Activated gamma-delta T cell treated with anti-CD3 and anti-CD28 coated beads, Interleukin-2, amount 50 U/mL, for 16 hours (primary cell): ENCODE measurements at places on chromosomes 12 and 14.

GRCh38 chr14:74963178-74963704 is 7.8 kb upstream of the PGF start:
- DNase-seq, result no peak

- DNase-seq, result no peak
Measured at GRCh38 chr14:90979515-90979914, 80.9 kb downstream of the RPS6KA5 start.

DNA sequence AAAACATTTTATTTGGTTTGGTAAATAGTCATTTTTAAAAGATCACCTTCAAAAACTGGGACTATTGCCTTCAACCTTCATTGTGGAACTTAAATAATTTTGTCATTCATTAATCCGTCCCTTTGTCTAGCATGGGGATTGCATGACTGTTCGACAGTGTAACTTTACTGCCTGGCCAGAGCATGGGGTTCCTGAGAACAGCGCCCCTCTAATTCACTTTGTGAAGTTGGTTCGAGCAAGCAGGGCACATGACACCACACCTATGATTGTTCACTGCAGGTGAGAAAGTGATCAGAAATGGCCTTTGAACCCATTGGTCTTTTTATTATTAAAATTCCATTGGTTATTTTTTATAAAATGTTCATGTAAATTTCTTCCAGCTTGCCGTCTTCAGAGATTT is 37.2 kb upstream of the MYF6 start:
- DNase-seq, result no peak

DNA sequence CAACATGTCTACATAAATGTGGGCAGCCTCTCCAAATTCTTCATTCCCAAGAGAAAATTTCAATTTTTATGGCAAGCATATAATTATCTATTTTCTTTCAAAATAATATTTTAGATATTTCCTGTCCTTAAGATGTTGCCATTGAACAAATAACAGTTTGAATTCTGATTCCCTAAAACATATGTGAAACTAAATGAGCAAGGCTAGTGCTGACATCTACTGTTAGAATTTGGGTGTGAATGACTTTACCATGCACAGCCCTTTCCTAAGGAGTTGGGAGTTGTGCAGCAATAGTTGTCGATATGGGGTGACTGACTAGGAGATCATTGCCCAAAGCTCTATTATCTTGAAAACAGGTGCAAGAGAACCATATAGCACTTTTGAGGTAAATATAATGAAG is 108.2 kb upstream of the SLC38A4 start:
- DNase-seq, result no peak

DNA sequence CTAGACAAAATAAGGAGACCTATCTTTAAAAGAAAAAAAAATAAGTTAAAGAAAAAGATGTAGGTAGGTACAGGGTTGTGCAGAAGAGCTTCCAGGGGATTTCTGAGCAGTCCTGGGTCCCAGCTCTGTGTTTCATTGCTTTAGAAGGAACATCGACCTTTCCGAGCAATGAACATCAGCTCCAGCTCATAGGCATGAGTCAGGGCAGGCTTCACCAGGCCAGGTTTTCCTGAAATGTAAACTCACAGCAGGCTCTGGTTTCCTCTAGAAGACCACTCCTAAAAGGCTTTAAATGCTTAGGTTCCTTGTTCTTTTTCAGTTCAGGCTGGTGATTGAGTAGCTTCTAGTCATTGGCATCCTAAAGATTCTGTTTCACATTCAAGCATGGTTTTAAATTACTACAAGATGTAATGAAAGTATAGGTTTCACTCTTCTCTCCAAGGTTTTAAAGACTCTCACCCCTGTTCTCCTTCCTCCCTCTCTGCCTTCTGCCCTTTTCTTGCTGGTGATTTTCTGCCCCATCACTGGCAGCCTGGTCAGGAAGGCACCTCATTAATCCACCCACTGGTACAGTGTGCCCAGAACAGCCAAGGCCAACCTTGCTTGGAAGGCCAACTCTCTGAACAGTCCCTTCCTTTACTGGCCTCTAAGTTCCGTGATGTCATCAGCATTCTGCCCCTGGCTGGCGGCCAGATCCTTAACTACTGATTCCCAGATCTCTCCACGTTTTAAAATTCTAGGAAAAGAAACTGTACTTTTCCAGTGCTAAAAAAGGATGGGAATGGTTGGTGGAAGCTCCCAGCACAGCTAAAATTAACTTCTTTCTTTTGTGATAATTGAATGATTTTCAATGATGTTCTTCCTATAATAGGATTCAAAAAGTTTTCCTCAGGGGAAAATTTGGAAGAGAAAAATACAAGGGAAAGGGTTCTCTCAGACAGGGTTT is 109.4 kb upstream of the HIF1A start:
- DNase-seq, result no peak

GRCh38 chr14:23095196-23096108 is at the start of gene C14orf119:
C14orf119 (plus strand) TSS chr14:23095505; CDS start chr14:23097659, 2,154 bp downstream.
- peak; percentile 99 for DNase-seq

GRCh38 chr14:66698503-66698902 is 190.6 kb downstream of the GPHN start:
- DNase-seq, result no peak

- DNase-seq, result no peak
Measured at GRCh38 chr12:123886931-123887582, 85.6 kb downstream of the CCDC92 start.

GRCh38 chr14:34063470-34064164 is 112.7 kb upstream of the EGLN3 start:
- no peak for DNase-seq

DNA sequence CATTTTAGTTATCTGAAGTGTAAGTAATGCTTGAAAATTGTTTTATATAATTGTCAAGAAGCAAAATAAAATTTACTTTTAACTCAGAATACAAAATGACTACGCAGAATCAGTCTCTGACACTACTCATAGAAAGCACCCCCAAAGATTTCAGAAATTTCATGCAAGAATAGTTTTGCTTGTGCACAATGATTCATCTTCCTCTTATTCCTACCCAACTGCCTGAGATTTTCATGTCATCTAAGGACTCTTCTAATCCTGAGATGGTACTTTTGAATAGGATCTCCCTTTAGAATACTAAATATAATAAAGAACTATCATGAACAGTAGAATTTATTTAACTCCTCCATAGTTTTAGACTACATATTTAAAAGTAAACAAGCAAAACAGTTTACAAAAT is 485.3 kb upstream of the MGAT4C start:
- DNase-seq, result no peak

GRCh38 chr12:6091786-6092566 is 32.5 kb downstream of the VWF start:
- DNase-seq, result no peak

- DNase-seq, result no peak
Measured at GRCh38 chr14:87686746-87687145, 306.2 kb downstream of the GALC start.

DNA sequence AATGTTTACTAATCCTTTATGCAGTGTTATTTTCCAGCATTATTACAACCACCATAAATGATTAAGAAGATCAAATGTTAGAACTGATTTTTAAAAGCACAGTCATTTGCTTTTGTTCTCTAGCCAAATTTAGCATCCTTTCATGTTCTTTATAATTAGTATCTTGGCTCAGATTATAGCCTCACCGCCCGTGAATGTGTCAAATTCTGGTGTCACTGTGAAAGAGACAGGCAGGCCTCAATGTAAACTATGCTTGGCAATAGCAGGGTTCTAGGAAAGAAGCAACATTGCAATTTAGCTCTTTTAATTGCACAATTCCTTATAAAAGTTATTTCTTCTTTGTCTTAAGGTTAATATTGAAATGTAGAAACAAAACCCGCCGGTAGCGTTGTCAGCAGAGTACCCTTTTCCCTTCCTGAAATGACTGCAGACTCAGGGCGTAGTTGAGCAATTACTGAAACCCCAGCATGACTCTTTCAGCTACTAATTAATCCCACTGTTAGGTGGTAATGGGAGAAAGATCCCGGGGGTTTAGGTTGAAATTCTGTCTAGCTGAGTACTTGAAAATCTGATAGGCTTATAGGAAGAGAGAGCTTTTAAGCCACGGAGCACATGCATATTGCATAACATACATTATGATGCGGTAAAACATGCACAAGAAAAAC is 1600.5 kb upstream of the SEL1L start:
- no peak for DNase-seq

GRCh38 chr12:754851-755562 is 2.6 kb downstream of the WNK1 start:
- DNase-seq, result no peak

- no peak for DNase-seq
Measured at GRCh38 chr12:211639-212414, 2.1 kb downstream of the SLC6A12 start.
